ENCODE measurements at places on chromosomes 5 and 9.

DNA sequence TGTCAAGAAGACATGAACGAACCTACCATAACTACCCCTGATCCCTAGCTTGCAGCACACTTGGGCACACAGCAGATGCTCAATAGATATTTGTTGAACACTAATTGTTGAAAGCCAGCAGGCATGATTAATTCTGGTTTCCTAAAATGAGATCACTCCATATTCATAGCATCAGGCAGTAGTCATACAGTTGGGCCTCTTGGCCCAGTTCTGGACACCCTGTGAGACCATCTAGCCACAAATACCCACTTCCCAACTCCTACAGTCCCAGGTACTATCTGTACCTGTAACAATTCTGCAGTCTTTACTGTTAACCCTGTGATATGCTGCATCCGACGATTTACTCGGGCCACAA is 24.2 kb downstream of the P4HA2 start:
- DNase-seq = no peak

- DNase-seq = no peak
These were observed 53.0 kb upstream of the KLF4 start for GRCh38 chr9:107542411-107543157.

- DNase-seq = no peak
These were observed 47.7 kb downstream of the RXRA start for GRCh38 chr9:134373953-134374300.

GRCh38 chr5:15290953-15291352 is 209.0 kb upstream of the FBXL7 start:
- no peak for DNase-seq

DNA sequence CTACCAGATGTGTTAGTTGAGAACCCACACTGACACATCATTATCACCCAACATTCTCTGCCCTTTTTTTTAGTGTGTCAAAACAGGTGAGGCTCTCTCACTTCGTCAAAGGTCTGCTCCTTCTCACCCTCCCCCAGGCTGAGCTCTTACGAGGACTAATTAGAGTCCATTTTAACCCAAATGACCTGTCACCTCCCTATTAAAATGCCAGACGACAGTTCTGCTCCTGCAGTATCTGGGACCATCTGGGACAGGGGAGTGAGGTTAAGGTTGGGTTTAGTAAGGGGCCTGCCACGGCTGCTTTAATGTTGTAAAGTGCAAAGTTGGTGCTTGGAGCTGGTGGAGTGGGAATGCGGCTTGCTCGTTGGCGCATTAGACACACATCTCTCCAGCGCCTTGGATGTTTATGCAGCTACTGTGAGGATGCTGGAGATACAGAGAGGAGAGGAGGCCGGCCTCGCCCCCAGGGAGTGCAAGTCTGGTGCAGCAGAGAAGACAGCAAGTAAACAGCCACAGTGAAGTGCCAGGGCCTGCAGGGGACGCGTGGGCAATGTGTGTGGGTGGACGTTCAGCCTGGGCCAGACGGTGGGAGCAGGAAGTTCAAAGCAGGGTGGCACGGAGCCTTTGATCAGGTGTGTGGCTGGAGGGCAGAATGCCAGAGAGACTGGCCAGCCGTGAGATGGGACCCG is 96.2 kb downstream of the C9orf50 start:
- no peak for DNase-seq

GRCh38 chr5:61389609-61390008 is 57.6 kb downstream of the ZSWIM6 start:
- no peak for DNase-seq

GRCh38 chr5:82068723-82069122 is 96.9 kb downstream of the ATG10 start:
- no peak for DNase-seq

DNA sequence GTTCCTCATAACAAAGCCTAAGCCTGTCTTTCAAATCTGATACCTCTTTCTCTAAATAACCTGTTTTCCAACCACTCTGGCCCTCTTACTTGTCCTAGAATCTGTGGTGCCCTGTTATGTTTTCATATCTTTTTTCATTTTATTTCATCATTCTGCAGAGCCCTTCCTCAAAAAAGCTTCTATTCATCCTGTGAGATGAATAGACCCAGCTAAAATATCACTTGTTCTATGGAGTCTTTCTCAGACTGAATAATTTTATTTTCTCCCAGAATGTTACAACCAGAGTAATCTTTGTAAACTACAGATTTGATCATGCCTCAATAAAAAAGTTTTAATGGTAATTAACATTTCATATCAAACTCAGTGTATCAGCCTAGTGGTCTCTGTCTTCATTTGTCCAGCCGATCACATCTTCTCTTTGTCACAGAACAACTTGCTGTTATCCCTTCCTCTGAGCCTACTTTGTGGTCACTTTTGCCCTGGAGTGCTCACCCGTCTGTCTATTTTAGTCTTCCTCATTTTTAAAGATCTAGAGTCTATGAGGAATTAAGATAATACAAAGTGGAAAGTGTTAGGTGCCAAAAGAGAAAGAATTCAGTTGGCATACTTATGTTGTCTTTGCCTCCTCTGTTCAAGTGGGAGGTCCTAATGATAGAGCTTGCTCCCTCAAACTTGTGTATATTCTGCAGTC is 77.8 kb downstream of the ZCCHC7 start:
- no peak for DNase-seq
